Fibroblast of lung (primary cell): ENCODE measurements at places on chromosomes 11 and 22.
A peak's percentile ranks its signal among the peaks of the same experiment; 100 is the strongest.

- no peak for DNase-seq
These were observed 7.8 kb upstream of the DUSP18 start for GRCh38 chr22:30675436-30675835.

DNA sequence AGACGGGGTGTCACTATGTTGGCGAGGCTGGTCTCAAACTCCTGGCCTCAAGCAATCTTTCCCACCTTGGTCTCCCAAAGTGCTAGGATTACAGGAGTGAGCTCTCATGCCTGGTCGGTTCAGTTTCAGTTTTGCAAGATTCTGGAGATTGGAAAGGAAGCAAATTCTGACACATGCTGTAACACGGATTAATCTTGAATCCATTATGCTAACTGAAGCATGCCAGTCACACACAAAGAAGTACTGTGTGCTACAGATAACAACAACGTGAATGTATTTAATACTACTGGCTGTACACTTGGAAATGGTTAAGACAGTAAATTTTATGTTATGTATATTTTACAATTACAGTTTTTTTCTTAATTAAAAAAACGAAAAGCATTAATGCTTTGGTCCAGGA is 107.6 kb downstream of the MED15 start:
- no peak for DNase-seq

GRCh38 chr11:24716403-24716802 is 219.6 kb downstream of the LUZP2 start:
- DNase-seq, result no peak

GRCh38 chr11:117171404-117172061 is 7.0 kb upstream of the SIDT2 start:
- DNase-seq, result peak; percentile 12

GRCh38 chr22:17639247-17639741 is 737 bp downstream of the BCL2L13 start:
- DNase-seq, result peak; percentile 53

DNA sequence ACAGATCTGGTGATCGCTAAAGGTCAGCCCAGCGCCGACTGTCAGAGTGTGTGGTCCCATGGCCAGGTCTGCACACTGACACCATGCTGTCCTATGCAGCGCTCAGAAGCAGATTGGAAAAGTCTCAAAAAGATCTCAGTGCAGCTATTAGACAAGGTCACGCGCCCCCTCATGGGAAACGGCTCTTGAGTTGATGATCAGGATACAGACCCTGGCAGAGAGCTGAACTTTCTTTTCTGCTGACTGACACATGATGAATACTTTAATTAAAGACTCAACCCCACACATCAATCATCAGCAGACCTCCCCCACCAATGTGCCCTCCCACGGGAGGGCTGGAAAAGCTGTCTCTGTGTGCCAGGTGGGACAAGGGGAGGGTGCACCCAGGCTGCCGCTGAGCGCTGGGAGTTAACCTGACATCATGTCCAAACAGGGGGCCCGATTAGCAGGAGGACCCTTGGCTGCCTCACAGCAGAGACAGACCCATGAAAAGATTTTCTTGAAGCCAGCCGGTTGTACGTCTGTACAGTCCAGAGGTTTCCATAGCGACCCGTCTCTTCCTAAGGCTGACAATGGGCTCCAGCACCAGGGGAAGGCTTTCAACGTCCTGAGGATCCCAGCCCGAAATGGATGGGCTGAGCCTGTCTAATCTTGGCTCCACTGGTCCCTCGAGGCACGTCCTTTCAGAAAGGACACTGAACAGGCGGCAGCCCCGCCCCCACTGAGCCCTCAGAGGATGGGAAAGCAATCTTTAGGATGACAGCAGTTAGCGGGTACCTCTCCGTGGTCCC is 26.9 kb downstream of the RASD2 start:
- DNase-seq, result no peak

DNA sequence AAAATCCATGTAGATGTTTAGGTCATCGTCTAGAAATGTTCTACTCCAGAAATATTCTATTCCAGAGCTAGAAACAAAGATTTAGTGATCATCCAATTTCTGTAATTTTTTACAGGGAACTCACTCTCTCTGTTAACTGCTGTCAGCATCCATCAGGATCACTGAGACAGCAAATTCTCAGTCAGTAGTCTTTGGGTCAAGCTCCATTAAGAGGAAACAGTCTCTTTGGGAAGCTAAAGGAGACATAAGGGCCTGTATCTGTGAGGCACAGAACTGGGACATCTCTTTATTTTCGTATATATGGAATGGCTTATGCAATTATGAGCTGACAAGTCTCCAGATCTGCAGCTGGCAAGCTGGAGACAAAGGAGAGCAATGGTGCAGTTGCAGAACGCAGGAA is 48.3 kb downstream of the PIK3C2A start:
- DNase-seq, result no peak

- DNase-seq, result peak; percentile 19
These were observed 85.3 kb upstream of the HORMAD2 start for GRCh38 chr22:29994943-29995342.

DNA sequence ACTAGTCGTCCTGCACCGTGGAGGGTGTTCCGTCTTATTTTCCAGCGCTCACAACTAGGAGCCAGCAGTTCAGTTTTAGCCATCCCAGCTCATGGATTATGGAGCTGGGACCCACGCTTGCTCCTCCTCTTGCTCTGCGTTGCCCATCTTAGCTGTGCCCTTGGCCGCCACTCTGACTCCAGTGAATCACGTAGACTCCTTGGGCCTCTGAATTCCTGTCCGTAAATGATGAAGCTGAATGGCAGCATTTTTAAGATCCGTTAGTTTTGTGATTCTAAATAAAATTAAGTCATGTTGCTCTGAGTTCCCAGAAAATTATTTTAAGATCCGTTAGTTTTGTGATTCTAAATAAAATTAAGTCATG is 23.8 kb downstream of the BCR start:
- DNase-seq, result no peak

DNA sequence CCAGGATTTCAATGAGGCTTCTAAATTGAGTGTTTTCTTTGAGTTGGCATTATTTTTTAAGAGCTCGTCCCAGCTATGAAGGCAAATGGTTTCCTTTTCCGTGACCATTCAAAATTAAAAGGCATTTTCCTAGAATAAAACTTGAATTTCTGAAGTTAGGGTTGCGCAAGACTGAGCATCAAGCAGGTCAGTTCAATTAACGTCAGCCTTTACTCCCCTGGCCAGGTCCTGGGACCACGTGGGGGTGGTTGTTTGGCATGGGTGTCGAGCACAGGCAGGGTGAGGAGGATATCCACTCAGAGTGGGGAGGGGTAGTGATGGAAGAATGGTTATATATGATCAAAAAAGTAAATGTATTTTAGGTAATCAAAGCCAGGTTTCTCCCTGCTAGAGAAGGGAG is 43.4 kb upstream of the TSKU start:
- DNase-seq, result no peak

DNA sequence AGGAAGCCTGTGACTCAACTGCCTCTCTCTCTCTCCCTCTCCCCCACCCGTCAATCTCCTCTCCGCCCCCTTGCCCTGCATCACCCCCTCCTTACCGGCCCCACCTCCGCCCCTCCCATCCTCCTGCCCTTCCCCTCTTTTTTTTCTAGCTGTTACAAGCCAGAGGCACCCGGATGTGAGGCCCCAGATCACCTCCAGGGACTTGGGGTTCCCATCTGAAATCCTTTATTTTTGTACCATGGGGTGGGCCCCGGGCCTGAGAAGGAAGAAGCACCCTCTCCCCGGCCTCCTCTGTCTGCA is 10.8 kb downstream of the KCTD17 start:
- DNase-seq, result no peak

DNA sequence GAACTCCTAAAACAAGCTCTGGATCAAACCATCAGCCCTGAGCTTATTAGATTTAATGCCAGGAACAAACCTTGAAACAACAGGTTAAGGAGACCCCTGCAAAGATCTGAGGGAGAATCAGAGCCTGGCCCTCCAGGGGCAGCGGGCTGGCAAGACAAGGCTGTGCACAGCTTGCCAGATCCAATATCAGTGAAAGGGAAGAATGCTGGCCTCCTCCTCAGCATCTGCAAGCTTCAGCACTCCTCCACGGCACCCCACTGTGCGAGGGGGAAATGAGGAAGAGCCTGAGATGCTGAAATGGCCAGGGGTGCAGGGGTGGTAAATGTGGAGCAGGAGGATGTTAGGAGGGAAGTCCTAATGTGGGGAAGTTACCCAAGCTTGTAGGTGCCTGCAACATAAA is 167.0 kb downstream of the TENM4 start:
- DNase-seq, result no peak

DNA sequence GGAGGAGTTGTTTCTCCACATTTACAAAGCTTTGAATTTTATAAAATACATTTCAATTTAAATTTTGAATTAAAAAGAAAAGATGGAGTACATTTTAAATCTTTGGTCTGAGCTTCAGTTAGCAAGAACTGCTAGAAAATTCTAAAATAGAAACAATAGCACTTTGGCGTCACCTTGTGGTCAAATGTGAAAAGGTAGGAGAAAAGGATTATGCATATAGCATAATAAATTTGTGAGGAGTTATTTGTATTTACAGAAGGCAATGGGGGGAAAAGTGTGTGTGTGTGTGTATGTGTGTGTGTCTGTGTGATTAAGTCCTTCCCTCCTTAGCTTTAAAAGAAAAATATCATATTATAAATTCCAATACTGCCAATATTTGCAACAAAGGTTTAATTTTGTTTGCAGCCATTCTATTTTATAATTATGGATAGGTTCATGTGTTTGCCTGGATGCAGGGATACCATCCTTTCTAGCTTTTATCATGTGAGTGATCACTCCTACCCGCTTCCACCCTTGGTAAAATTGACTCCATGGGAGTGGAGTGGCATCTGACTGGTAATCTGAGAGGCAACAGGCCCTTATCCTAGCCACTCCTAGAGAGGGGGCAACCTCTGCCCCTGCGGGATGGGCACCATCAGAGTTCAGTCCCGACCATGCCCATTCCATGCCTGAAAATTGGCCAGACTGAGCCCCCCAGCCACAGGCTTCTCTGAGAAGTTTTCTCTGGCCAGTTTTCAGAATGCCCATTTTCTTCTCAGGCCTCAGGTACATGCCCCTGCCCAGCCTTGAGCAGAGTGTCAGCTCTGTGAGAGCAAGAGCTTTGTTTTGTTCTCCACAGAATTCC is 13.6 kb upstream of the LGR4 start:
- peak; percentile 42 for DNase-seq

GRCh38 chr11:94185416-94186084 is 56.9 kb downstream of the PANX1 start:
- peak; percentile 49 for DNase-seq

DNA sequence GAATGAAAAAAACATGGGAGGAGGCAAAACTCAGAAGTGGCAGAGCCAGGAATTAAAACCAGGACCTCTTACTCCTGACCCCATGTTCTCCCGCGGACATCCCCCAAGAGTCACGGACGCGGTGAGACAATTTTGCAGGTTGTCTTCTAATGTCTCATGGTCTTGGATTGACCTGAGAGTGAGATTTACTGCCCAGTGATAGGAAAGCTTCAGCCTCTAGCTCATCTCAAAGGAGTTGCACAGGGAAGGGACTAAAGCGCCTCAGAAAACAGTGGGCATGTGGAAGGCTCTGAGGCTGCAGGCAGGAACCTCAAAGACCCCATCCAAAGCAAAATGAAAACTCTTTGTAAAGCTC is 197.4 kb downstream of the ADAMTS15 start:
- DNase-seq, result no peak

DNA sequence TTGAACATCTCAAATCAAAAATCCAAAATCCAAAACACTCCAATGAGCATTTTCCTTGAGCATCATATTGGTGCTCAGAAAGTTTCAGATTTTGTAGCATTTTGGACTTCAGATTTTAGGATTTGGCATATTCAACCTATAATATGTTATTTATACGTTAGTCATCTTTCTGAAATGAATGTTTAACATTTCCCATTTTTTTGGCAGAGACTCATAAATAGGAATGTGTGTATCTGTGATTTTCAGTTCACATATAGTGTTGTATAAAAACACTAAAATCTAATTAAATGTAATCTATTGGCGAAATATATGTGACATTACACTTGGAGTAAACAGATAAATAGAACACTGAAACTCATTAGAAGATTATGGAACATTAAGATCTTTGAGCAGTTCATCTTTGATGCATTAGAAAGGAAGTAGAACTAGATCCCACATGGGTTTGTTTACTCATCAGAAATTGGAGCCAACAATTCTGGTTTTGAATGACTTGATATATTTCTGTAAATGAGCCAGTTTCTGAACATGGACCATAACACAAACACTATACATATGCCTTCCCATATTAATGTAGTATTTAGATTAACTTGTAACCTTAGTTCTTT is 153.1 kb downstream of the UVRAG start:
- peak; percentile 74 for DNase-seq

DNA sequence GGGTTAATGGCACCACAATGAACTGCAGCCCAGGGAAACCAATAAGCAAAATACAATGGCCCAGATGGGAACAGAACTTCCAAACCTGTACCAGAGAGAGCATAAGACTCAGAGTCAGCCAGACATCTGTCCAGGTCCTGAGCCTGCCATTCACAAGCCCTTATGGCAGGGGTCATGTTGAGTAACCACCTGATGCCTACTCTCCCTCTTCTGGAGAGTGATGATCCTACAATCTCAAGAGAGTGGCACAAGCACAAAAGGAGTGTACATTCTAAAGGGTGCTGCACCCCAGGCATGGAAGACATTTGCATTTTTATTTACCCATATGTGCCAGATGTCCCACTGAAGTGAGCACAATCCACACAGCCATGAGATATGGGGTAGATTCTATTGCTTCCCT is 10.6 kb downstream of the TENM4 start:
- DNase-seq, result no peak

- no peak for DNase-seq
These were observed 43.0 kb upstream of the CFAP300 start for GRCh38 chr11:102004220-102004619.
